ENCODE measurements at places on chromosomes 4 and X.
A peak's percentile ranks its signal among the peaks of the same experiment; 100 is the strongest.

DNA sequence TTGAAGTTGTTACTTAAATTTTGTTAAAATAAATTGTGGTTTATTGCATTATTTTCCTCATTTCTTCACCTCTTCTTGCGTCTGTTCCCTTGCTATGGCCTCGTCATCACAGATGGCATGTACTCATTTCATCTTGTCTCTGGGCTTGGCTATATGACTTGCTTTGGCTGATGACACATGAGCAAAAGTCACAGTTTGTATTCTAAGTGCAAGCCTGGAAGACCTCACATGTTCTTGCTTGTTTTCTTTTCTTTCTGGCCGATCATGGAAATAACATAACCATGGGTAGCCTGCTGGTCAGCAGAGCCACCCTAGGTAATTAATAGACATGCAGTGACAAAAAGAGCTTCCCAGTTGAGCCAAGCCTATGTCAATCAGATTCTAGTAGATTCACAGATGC lies 527.9 kb downstream of the SPRY1 start:
- DNase-seq, result no peak

DNA sequence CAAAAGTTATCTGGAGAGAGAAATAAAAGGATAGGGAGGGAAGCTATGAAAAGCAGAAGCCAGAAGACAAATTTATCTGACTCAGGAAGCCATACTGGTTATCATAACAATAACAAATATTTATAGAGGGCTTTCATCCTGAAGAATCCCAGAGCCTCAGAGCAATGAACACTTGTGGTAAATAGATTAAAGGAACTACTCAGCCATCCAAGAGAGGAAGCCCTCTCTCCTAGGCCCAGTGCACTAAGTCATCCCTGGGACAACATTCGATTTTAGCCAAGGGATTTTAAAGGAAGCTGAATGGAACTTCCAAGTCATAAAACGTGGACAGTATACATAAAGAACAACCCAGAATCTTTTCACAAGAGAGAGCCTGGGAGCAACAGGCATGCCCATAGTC lies 76.9 kb downstream of the COL4A6 start:
- no peak for DNase-seq

- no peak for DNase-seq
These were observed 269.4 kb downstream of the IL15 start for GRCh38 chr4:141905751-141906150.

- DNase-seq, result no peak
These were observed 176.5 kb upstream of the DKK2 start for GRCh38 chr4:107212565-107212964.

DNA sequence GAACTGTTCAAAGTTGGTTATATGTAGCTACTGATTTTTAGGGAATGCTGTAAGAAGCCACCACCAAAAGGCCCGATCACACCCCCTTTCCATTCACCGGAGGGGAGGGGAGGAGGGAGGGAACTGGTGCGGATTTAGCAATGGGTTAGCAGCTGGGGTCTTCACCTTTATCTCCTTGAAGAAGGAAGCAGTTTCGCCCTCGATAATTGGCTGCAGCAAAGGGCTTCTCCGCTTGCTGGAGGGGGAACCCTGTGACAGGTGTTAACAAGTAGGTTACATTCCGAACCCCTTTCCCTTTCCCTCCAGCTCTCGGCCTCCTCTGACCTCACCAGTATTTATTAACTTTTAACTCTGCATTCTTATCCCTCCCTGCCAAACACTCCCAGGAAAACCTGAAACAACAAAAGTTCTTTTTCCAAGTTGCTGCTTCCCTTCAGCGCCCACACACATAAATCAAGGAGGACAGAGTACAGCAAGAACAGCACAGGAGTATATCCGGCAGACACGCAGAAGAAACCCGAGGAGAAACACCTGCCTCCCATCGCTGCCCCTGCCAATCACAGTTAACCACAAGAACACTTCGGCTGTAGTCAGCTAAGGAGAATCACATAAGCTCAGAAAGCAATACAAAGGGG lies 39.8 kb upstream of the NAP1L5 start:
- peak; percentile 17 for DNase-seq

DNA sequence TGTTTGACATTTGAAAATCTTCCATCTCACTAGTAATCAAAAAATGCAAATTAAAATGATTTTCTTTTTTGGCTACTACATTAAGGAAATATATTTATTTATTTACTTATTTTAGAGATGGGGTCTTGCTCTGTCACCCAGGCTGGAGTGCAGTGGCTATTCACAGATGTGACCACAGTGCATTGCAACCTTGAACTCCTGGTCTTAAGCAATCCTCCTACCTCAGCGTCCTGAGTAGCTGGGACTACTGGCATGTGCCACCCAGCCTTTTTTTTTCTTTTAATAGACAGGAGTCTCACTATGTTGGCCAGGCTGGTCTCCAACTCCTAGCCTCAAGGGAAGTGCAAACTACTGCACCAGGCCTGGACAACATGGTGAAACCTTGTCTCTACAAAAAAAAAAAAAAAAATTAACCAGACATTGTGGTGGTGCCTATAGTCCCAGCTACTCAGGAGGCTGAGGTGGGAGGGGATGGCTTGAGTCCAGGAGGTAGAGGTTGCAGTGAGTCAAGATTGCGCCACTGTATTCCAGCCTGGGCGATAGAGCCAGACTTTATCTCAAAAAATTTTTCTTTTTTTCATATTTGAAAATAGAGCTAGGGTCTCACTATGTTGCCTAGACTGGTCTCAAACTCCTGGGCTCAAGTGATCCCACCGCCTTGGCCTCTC lies 4.4 kb upstream of the SMIM14 start:
- DNase-seq, result no peak

DNA sequence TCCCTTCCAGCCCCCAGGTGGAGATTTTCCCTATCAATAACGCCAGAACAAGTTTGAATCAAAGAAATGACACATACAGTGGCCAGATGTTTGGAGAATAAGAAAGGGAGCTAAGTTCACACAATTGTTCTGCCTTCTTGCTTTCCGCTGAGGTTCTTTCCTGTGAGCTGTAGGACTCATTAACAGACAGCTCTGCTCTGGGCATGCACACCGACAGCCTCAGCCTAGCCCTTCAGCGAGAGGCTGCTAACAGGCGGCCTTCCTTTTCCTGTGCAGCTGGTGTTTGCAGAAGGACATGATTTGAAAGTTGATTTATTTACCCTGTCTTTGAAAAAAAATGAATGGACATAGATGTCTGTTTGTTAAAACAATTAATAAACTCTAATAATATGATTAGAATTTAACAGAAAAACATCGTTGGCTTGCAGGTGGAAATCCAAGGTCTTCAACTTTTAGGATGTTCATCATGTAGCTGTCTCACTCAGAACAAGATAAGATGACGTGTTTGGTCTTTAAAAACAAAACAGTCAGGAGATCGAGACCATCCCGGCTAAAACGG lies 183.3 kb downstream of the KDR start:
- DNase-seq, result peak; percentile 68
